MM.1S (cell line): ENCODE measurements at places on chromosomes 2 and 18.

DNA sequence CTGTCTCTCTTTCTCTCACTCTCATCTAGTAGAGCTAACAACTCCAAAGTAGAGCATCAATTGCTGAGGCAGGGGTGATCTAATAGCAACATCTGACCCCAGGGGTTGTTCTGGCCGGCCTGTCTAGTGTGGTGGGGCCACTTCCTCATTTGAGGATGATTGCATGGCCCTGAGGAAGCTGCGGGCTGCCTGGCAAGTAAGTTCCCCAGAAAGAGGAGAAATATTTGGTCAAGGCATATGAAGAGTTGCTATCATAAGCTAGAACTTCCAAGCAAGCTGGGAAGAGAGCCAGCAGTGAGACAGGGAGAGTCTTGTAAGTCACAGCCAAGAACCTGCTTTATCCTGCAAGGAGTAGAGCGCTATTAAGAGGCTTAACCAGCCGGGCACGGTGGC lies 50.8 kb upstream of the TMEM87B start:
- no peak for DNase-seq
- no peaks in the 10 kb centered on the region for H3K27me3 ChIP-seq
- H3K36me3 ChIP-seq: no peaks in the 10 kb centered on the region
- H3K4me3 ChIP-seq: no peak overlapping the region
- H3K27ac ChIP-seq: peak overlapping the region; percentile 21; the same call in 1 of the 2 replicates
- peaks cover 26% of the 10 kb centered on the region for H3K4me1 ChIP-seq

GRCh38 chr18:35415511-35416073 lies 38.5 kb upstream of the ZNF396 start:
- no peak overlapping the region for H3K27ac ChIP-seq
- H3K4me3 ChIP-seq: no peak overlapping the region
- H3K4me1 ChIP-seq: no peaks in the 10 kb centered on the region

DNA sequence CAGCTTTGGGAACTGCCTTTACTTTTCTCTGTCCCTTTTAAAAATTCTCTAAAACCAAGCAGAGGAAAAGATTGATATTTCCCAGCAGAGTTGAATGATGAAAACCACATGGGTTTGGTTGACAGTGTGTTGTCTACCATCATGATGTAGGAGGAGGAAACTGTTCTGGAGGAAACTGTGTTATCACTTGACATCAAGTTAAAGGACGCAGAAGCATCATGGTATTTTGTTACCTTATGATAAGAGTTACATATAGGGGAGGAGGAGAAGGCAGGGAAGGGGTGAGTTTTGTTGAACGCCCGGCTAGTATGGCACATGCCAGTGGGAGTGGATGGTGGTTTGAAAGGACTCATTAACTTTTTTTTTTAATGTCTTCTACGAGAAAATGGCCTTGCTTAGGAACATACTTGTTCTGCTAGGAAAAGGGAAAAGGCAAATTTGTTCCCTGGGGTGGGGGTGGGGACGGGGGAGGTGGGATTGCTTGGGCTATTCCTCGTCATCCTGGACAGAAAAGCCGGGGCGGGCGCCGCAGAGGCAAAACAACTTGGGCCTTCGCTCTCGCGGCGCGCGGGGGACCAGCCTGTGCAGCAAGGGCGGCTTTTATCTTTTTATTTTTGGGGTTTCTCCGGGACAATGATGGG lies 766 bp downstream of the TMEM17 start:
- peak overlapping the region; percentile 78 for H3K4me3 ChIP-seq
- H3K36me3 ChIP-seq: no peaks in the 10 kb centered on the region
- no peak for DNase-seq
- no peak overlapping the region for H3K27ac ChIP-seq
- no peaks in the 10 kb centered on the region for H3K4me1 ChIP-seq

- peaks cover 19% of the 10 kb centered on the region for H3K4me1 ChIP-seq
- no peaks in the 10 kb centered on the region for H3K27me3 ChIP-seq
These were observed 132.0 kb downstream of the ZNF532 start for GRCh38 chr18:58996696-58997095.

GRCh38 chr2:202695166-202695565 lies 60.4 kb downstream of the FAM117B start:
- no peaks in the 10 kb centered on the region for H3K36me3 ChIP-seq
- H3K4me3 ChIP-seq: no peak overlapping the region
- no peak for DNase-seq
- H3K27me3 ChIP-seq: no peaks in the 10 kb centered on the region
- H3K27ac ChIP-seq: no peak overlapping the region

DNA sequence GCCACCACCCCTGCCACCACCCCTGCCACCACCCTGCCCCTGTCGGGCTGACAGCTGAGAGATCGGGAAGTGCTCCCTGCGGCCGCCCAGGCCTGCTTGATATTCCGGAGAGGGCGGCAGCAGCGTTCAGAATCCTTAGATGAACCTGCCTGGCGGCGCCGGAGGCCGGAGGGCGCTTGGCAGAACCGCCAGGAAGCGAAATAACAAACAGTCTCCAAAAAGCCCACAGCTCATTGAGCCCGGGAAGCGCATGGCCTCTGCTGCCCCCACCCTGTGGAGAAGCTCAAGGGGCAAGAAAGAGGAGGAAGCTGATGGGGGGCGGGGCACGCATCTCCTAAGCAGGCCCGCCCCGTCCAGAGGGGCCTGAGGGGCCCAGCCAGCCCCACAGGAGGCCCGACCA lies 92.2 kb upstream of the MBOAT2 start:
- no peak overlapping the region for H3K27ac ChIP-seq
- no peaks in the 10 kb centered on the region for H3K4me1 ChIP-seq
- no peaks in the 10 kb centered on the region for H3K36me3 ChIP-seq
- no peak for DNase-seq

GRCh38 chr2:13543550-13543949 lies 826.8 kb downstream of the TRIB2 start:
- H3K36me3 ChIP-seq: no peaks in the 10 kb centered on the region
- no peak overlapping the region for H3K4me3 ChIP-seq
- H3K4me1 ChIP-seq: peaks cover 48% of the 10 kb centered on the region

DNA sequence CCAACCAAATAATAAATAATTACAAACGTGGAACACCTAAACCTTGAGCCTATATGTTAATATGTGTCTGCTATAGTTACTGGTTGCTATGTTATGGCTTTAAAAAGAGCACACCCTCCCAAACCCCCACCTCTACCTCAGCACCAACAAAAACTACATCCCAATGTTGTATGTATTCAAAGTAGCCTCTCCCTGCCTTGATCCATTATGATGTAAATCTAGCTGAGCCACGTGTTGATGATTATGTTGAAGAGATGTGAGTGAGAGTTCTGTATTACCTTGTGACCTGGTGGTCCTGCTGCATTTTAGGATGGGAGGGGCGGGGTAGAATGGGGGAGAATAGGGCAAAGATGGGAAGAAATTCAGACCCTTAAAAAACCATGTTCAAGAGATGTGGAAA lies 4.8 kb downstream of the MFSD6 start:
- no peak for DNase-seq
- peaks cover 8% of the 10 kb centered on the region; the same call in 1 of the 2 replicates for H3K4me1 ChIP-seq

- peak; percentile 45 for DNase-seq
- no peaks in the 10 kb centered on the region for H3K36me3 ChIP-seq
- H3K27ac ChIP-seq: no peak overlapping the region
- H3K4me3 ChIP-seq: no peak overlapping the region
- no peaks in the 10 kb centered on the region; the same call in 1 of the 2 replicates for H3K4me1 ChIP-seq
These were observed 66.3 kb upstream of the RPE start for GRCh38 chr2:209936106-209936666.

- DNase-seq: peak; percentile 57
- H3K4me3 ChIP-seq: peak overlapping the region; percentile 76
- peak overlapping the region; percentile 92 for H3K27ac ChIP-seq
- peaks cover 9% of the 10 kb centered on the region; the same call in 1 of the 2 replicates for H3K4me1 ChIP-seq
- H3K36me3 ChIP-seq: no peaks in the 10 kb centered on the region
These were observed 785 bp downstream of the CLASP1 start for GRCh38 chr2:121648206-121649148.

GRCh38 chr2:84238907-84239306 lies 220.2 kb downstream of the SUCLG1 start:
- H3K4me3 ChIP-seq: no peak overlapping the region
- H3K36me3 ChIP-seq: no peaks in the 10 kb centered on the region
- no peak overlapping the region for H3K27ac ChIP-seq
- no peaks in the 10 kb centered on the region for H3K27me3 ChIP-seq

GRCh38 chr2:182191061-182191460 lies 205.4 kb downstream of the PPP1R1C start:
- H3K4me1 ChIP-seq: peaks cover 21% of the 10 kb centered on the region
- H3K27me3 ChIP-seq: no peaks in the 10 kb centered on the region
- no peak overlapping the region for H3K4me3 ChIP-seq
- H3K36me3 ChIP-seq: no peaks in the 10 kb centered on the region

- no peaks in the 10 kb centered on the region for H3K4me1 ChIP-seq
- no peaks in the 10 kb centered on the region for H3K36me3 ChIP-seq
- H3K27ac ChIP-seq: no peak overlapping the region
These were observed 14.6 kb upstream of the NFATC1 start for GRCh38 chr18:79380816-79381806.

DNA sequence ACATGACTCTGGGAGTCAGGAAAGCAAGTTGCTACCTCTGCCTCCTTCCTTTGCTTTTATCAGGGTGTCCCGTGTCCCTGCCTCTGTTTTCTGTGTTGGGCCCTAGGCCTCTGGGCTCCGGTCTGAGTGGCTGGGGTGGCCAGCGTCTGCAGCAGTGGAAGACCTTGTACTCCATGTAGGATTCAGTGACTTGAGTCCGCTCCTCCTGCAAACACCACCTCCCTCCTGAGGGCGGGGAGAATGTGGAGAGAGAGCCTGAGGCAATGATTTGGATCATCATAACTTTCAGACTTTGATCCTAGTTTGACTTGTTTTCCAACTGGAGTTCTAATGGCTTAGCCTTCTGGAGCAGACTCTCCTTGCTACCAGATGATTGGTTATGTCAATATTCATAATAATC lies 30.8 kb downstream of the ATP6V1C2 start:
- no peaks in the 10 kb centered on the region for H3K4me1 ChIP-seq
- no peaks in the 10 kb centered on the region for H3K36me3 ChIP-seq
- no peaks in the 10 kb centered on the region for H3K27me3 ChIP-seq
- no peak for DNase-seq

GRCh38 chr2:59180621-59181020 lies 939.5 kb upstream of the FANCL start:
- no peak overlapping the region for H3K4me3 ChIP-seq
- DNase-seq: no peak
- no peaks in the 10 kb centered on the region for H3K27me3 ChIP-seq
- H3K36me3 ChIP-seq: no peaks in the 10 kb centered on the region
- no peaks in the 10 kb centered on the region for H3K4me1 ChIP-seq
- H3K27ac ChIP-seq: no peak overlapping the region

GRCh38 chr18:41655074-41655473 lies 300.0 kb upstream of the PIK3C3 start:
- H3K27ac ChIP-seq: no peak overlapping the region
- H3K36me3 ChIP-seq: no peaks in the 10 kb centered on the region
- no peak overlapping the region for H3K4me3 ChIP-seq
- no peaks in the 10 kb centered on the region for H3K27me3 ChIP-seq
- H3K4me1 ChIP-seq: no peaks in the 10 kb centered on the region

GRCh38 chr2:223222397-223222796 lies 170.4 kb downstream of the KCNE4 start:
- no peak overlapping the region for H3K4me3 ChIP-seq
- no peaks in the 10 kb centered on the region for H3K27me3 ChIP-seq
- no peaks in the 10 kb centered on the region for H3K36me3 ChIP-seq
- no peak for DNase-seq

GRCh38 chr2:43934567-43934966 lies 61.2 kb downstream of the LRPPRC start:
- H3K4me1 ChIP-seq: no peaks in the 10 kb centered on the region
- no peaks in the 10 kb centered on the region for H3K27me3 ChIP-seq
- no peak overlapping the region for H3K27ac ChIP-seq

- peaks cover 6% of the 10 kb centered on the region; the same call in 1 of the 2 replicates for H3K4me1 ChIP-seq
- H3K27me3 ChIP-seq: no peaks in the 10 kb centered on the region
- no peaks in the 10 kb centered on the region for H3K36me3 ChIP-seq
- H3K4me3 ChIP-seq: no peak overlapping the region
- DNase-seq: no peak
- no peak overlapping the region for H3K27ac ChIP-seq
These were observed 21.3 kb upstream of the ICOS start for GRCh38 chr2:203915256-203915655.

GRCh38 chr2:160581448-160581847 lies 87.8 kb upstream of the RBMS1 start:
- H3K27me3 ChIP-seq: no peaks in the 10 kb centered on the region
- no peaks in the 10 kb centered on the region for H3K36me3 ChIP-seq

GRCh38 chr2:203728321-203728720 lies 21.9 kb downstream of the CD28 start:
- no peaks in the 10 kb centered on the region for H3K27me3 ChIP-seq
- peaks cover 43% of the 10 kb centered on the region for H3K4me1 ChIP-seq
- no peak for DNase-seq

GRCh38 chr2:239819974-239820555 lies 205.1 kb downstream of the NDUFA10 start:
- no peak for DNase-seq
- H3K36me3 ChIP-seq: no peaks in the 10 kb centered on the region
- no peak overlapping the region for H3K4me3 ChIP-seq
- H3K4me1 ChIP-seq: peaks cover 8% of the 10 kb centered on the region; the same call in 1 of the 2 replicates
- no peaks in the 10 kb centered on the region for H3K27me3 ChIP-seq

DNA sequence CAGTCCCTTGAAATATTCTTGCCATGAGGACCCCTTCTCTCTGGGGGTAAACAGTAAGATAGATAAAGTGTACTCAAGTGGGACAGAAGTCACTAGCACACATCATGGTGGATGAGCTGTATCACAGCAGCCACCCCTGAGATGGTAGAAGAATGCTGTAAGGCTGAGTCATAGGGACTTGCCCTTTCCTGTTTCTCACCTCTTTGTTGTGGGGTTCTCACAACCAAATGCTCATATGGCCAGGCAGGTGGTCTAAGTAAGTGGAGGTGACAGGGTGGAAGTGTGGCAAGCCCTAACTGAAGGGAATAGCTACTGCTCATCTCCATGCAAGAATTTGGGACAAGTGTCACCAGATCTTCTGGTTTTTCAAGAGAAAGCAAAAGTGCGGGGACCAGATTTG lies 202.7 kb upstream of the SLC14A2 start:
- no peaks in the 10 kb centered on the region for H3K36me3 ChIP-seq
- H3K4me3 ChIP-seq: no peak overlapping the region
- no peaks in the 10 kb centered on the region for H3K4me1 ChIP-seq
- no peaks in the 10 kb centered on the region for H3K27me3 ChIP-seq

- no peaks in the 10 kb centered on the region for H3K4me1 ChIP-seq
- H3K36me3 ChIP-seq: no peaks in the 10 kb centered on the region
These were observed 43.1 kb upstream of the GBX2 start for GRCh38 chr2:236211296-236211695.

DNA sequence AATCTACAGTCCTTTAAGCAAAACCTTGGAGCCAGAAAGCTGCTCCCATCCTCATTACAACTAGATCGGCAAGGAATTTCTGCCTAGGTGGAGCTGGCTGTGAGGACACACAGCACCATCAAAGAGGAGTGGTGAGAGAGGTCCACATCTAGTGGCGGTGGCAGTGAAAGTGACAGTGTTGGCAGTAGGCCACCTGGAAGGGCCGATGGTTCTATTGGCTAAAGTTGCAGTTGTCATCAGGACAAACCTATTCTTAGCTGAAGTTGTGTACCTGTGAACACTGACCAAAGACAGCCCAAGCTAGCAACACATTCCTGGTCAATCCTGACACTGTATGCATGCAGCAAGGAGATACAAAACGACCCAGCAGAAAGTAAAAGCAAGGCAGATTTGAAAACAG lies 218.1 kb upstream of the CHAC2 start:
- H3K27ac ChIP-seq: no peak overlapping the region
- H3K4me3 ChIP-seq: no peak overlapping the region
- 0 out of 2 replicates have a peak, but pooled peaks cover 3% of the 10 kb centered on the region for H3K4me1 ChIP-seq
- no peaks in the 10 kb centered on the region for H3K36me3 ChIP-seq
- no peak for DNase-seq

- no peak for DNase-seq
- H3K4me3 ChIP-seq: no peak within 1 kb of the TSS
- H3K4me1 ChIP-seq: no peaks in the 10 kb centered on the region
- no peak within 1 kb of the TSS for H3K27ac ChIP-seq
- H3K27me3 ChIP-seq: no peaks in the 10 kb centered on the region
These were observed at the start of gene TUBA3D for GRCh38 chr2:131475831-131476230. TSS of gene TUBA3D (plus strand) at chr2:131476119. CDS start at chr2:131476200, 81 bp downstream.
